ENCODE measurements at places on chromosomes 5 and 9.

- DNase-seq: no peak
Observed at GRCh38 chr9:105455836-105456475, 8.1 kb downstream of the FSD1L start.

DNA sequence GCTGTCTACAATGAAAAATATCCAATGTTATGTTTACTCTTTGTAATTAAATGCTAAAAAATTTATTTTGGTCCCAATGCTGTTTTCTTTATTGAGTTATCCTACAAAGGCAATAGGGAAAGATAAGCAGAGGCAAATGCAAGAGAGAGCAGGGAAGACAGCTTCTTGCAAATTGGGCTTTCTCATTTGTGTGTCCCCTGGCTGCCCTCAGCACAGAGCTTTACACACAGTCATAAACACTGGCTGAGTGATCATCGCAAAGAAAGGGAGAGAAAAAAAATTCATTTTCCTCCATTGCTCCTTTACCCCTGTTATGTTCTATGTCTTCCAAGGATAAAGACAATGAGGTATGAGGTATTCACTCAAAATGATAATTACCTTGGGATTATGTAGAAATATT lies 2.3 kb upstream of the TSSK1B start:
- no peak for DNase-seq

DNA sequence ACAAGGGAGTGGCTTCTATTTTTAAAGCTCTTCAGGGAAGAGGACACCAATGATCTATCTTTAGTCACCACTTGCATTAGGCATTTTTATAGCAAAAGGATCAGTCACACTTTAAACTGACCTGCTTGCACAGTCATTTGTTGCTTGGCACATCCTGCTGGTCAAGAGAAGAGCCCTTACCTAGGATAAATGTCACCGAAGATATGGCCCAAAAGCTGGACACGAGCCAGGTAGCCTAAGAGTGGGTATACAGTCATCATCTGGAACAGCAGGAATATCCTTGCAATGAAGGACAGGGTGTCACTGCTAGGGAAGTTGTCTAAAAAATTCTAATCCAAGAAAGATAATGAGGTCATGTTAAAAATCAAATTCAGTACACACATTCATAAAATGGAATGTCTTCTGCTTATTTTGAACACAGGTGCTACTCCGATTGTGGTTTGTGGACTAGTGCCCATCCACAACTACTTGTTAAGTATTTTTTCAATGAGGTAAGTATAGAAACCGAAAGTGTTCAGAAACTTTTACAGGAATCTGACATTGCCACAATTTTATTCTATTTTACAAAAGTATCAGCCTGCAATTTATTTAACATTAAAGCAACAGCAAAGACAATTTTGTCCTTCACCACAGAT lies 78.4 kb downstream of the SLC38A9 start:
- no peak for DNase-seq

DNA sequence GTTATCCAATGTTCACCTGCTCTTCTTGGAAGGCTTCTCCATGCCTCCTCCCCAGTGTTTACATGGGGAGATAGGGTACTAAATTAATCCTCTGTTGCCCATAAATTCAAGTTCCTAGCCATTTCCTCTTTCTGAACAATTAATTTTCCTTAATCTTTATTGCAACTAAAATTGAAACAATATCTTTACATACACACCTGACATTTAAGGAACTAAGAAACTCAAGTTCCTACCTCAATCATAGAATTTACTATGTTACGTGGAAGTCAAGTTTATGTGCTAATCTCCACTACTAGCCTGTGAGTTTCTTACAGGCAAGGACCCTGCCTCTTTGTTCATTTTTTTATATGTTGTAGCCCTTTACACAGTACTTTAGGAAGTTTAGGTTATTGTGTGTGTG lies 10.1 kb upstream of the ADRB2 start:
- no peak for DNase-seq

- no peak for DNase-seq
Observed at GRCh38 chr5:127997201-127997704, 86.3 kb upstream of the SLC12A2 start.

Measured in hematopoietic multipotent progenitor cell treated with erythropoietin and hydrocortisone succinate and interleukin-3 and kit ligand, for 4 days (in vitro differentiated cells).